ENCODE measurements at places on chromosomes 2 and 18.

DNA sequence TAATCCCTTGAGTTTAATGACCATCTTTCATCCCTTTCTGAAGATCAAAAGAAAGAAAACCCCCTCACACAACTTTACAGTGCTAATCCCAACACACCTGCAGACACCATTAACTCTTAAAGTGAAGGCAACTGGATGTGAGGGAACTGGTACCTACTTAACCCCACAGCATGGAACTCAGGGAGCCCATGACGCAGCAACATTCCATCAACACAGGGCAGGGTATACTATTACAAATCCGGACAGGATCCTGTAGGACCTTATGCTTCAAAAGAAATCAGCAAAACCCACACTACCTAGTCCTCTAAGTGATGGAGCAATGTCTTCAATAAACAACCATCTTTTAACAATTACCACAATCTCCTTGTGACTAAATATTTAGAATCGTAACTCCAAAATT lies 78.6 kb downstream of the FARSB start:
- DNase-seq = no peak

DNA sequence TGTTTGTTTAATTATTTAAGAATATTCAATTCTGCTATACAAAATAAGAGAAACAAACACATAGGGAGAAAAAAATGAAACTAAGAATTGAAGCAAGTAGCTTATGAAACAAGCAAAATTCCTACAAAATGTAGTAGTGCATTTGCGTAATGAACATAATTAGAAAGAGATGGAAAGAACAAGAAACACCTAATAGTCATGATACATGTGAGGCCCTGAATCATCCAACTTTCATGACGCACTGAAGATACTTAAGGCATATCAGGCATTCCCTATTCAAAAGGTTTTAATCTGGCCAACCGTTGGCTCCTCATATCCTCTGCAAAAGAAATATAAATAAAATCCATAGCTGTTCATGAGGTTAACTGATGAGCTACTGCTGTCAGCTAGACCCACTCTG lies 14.5 kb upstream of the NAB1 start:
- no peak for DNase-seq

DNA sequence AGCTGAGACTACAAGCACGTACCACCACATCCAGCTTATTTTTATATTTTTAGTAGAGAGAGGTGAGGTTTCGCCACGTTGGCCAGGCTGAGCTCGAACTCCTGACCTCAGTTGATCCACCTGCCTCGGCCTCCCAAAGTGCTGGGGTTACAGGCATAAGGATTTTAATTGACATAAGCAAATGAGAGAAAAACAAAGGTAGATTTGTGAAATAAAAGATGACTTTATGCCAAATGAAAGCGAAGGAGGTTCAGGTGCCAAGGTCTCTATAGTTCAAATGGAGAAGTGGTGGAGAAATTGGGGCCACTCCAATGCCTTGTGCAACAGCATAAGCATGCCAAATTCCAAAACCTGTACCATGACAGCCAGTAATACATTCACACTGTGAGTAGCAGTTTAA lies 180.6 kb downstream of the MREG start:
- no peak for DNase-seq

DNA sequence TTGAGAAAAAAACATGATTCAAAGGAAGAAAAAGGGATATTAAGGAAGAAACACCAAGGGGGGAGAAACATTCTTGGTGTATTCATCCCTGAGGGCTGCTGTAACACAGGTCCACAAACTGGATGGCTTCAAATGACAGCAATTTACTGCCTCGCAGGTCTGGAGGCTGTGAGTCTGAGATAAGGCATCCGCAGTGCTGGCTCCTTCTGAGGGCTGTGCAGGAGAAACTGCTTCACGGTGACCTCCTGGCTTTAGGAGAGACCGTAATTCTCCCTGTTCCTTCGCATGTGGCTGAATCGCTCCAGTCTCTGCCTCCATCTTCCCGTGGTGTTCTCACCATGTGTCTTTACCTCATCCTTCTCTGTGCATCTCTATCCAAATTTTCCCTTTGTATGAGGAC lies 490.7 kb downstream of the EIPR1 start:
- no peak for DNase-seq

DNA sequence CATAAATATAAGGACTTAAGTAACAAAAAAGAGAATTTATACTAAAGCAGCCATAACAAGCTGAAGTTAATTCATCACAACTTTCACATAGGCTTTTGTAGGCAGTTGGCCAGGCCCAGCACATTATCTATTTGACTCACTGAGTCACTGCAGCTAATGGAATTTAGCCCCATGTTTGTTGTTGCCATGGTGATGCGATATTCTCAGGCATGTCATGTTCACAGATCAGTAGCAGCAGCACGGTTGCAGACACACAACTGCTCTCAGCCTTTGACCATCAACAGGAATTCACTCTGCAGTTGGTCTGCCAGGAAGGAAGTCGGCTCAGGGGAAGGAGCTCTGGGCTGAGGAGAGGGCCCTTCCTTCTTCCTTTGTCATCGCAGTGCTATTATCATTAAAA lies 639.8 kb downstream of the TMEM182 start:
- no peak for DNase-seq

DNA sequence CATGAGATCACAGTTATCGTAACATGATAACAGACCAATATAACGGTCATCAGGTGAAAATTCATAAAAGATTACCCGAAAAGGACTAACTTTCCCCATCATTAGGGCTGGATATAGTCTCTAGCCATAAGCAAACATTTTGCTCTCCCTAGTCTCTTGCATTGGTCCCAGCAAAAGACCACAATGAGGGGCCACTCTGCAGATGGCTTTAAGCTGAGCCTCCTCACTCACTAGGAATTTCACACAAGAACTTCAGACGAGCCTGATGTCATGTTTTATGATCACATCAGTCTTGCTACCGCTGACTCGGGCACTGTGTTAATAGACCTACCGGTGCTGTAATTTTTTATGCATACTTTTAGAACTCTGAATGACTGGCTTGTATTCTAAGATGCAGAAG lies 35.2 kb downstream of the STK17B start:
- DNase-seq = no peak

DNA sequence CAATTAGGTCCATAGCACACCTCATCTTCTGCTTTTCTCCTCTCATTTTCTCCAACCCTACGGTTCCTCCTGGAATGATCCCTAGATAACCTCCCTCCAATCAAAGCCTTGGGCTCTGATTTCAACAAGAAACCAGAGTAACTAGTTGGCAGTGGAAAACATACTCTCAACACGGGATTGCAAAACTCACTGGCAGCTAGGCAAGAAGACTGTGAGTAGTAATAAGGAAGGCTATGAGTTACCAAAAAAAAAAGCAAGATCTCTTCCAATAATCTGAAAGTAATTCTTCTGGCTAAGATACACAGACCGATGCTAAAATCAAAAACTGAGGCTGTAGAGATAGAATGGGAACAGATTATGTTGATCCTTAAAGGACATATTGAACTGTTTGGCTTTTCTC lies 28.4 kb upstream of the CCDC102B start:
- no peak for DNase-seq

DNA sequence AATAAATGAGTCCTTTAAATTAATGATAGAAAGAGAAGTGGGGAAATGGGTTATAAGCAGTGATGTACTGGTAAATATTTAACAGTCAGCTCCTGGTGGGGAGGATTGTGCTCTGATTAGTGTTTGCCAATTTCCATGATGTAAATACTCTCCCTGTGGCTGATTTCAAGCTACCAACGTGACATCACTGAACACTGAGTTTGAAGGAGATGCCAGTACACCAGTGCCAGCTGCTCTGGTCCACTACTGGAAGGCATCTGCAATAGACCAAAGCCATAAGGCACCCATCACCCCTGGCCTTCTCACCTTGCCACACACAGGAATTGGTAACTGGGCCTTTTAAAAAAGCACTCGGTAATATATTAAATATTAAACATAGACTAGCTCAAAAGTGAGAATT lies 77.7 kb downstream of the TGOLN2 start:
- DNase-seq = no peak

- no peak for DNase-seq
Measured at GRCh38 chr2:182073613-182074012, 88.0 kb downstream of the PPP1R1C start.

- DNase-seq = no peak
Measured at GRCh38 chr2:138279871-138280270, 221.7 kb upstream of the SPOPL start.

GRCh38 chr2:151886241-151886640 lies 58.0 kb upstream of the ARL5A start:
- DNase-seq = no peak

- DNase-seq = no peak
Measured at GRCh38 chr2:194343167-194343566, 1313.9 kb upstream of the SLC39A10 start.

GRCh38 chr18:49839012-49839411 lies 25.7 kb upstream of the ACAA2 start:
- DNase-seq = no peak

- DNase-seq = no peak
Measured at GRCh38 chr2:209121691-209122090, 302.2 kb upstream of the MAP2 start.

GRCh38 chr2:238320246-238320647 lies at the start of gene TRAF3IP1:
Gene TRAF3IP1, plus strand, starts transcription at chr2:238320518. Its CDS starts 145 bp downstream, at chr2:238320663.
- DNase-seq = peak; percentile 62

DNA sequence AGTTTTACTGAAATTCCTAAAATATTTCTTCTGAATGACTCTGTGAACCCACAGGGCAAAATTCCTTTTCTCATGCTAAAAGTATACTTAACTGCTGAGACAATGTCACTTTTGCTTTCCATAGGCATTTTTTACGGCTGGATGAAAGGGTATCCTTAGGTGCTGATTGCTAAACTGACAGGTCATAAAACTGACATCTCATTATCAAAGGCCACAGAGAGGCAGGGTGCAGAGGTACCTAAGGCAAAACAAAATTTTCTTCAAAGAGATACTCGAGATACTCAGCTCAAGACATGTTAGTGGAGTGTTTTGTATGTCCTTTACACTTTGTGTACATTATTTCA lies 62.0 kb upstream of the WDR75 start:
- no peak for DNase-seq

GRCh38 chr2:2688254-2688653 lies 357.2 kb upstream of the MYT1L start:
- DNase-seq = no peak

All from activated T-helper 1 cell treated with anti-CD3 and anti-CD28 coated beads, Interleukin-2, amount 50 U/mL, for 16 hours (primary cell).